ENCODE measurements at places on chromosomes 6 and 20.

GRCh38 chr20:21513181-21513663, 642 bp downstream of the NKX2-2 start:
- no peak for DNase-seq

GRCh38 chr6:105769987-105770386, 316.1 kb upstream of the PRDM1 start:
- DNase-seq = no peak

DNA sequence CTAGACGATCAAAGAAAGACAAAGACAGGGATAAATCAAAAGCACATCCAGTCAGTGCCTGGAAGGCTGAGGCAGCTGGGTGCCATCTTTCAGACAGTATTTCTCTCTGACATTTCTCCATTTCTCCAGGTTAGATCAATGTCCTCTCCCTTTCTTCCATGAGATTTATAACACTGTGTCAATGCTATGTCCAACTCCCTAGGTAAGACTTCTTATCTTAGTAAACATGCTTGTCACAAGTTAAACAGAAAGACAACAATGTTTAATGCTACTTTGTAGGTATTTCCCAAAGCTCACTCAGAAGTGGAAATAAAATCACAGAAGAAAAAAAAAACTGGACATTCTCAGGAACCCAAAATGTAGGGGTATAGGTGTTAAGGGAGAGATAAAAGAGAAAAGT, 113.9 kb downstream of the GPR63 start:
- DNase-seq = no peak

DNA sequence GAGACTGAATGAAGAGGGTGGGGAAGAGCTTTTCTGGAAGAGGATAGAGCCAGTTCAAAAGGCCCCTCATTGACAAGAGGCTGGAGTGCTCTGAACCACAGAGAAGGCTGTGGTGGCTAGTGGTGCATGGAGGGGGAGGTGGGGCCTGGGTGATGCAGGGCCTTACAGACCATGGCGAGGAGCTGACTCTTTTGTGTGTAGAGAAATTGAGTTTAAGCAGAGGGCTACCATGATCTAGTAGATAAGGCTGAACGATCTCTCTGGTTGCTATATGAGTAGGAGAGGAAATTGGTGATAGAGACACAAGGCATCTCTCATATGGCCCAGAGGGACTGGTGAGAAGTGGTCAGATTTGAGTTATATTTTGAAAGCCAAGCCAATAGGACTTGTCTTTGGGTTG, 137.6 kb downstream of the UST start:
- no peak for DNase-seq

GRCh38 chr6:29816030-29816429, 11.6 kb upstream of the HLA-G start:
- no peak for DNase-seq

DNA sequence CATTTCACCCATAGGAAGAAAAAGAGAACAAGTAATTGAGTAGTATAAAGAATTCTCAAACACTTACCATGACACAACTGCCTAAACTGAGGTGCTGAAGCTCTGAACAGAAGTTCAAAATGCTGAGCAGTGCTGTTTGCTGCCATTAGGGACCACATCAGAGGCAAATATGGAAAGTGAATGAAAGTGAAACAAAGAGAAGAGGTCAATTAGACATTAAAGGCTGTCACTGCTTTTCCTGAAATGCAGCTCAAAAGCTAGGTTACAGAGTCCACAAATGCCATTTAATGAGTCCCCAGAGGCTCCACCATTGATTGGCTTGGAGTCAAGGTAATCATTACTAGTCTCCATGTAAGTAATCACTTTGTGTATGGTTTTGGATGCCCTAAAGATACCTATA, 46.1 kb downstream of the POU3F2 start:
- no peak for DNase-seq

GRCh38 chr20:21781446-21782075, 76.1 kb downstream of the PAX1 start:
- DNase-seq = no peak

- DNase-seq = no peak
These were observed 527 bp downstream of the FBXO30 start for GRCh38 chr6:145814035-145814500.

DNA sequence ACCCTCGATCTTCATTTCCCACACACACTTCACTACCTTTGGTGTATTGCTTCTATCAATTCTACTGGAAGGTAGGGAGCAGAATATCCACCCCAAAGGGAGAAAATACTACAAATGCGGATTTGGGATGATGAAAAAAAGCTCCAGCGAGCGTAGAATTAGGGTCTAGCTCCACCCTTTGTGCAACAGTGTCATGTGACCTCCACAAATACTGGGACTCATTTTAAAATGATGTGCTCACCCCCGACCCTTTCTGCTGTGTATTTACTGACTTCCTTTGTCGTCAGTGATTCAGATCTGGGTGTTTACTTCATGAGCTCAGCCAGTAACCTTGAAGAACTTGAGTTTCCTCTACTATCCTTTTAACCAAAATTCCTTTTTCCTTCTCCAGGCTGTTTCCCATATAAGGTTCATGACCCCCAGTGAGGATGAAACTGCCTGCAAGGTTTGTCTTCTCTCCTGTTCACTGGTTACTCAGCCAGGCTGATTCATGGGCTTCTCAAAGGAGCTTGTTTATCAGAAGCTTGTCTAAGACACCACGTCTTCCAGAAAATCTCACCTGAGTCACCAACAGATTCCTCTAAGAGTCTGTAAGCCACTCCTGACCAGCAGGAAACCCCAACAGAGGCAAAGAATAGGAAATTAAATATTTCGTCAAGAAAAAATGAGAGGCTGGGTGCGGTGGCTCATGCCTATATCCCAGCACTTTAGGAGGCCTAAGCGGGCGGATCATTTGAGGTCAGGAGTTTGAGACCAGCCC, 39.6 kb upstream of the PAX1 start:
- no peak for DNase-seq

DNA sequence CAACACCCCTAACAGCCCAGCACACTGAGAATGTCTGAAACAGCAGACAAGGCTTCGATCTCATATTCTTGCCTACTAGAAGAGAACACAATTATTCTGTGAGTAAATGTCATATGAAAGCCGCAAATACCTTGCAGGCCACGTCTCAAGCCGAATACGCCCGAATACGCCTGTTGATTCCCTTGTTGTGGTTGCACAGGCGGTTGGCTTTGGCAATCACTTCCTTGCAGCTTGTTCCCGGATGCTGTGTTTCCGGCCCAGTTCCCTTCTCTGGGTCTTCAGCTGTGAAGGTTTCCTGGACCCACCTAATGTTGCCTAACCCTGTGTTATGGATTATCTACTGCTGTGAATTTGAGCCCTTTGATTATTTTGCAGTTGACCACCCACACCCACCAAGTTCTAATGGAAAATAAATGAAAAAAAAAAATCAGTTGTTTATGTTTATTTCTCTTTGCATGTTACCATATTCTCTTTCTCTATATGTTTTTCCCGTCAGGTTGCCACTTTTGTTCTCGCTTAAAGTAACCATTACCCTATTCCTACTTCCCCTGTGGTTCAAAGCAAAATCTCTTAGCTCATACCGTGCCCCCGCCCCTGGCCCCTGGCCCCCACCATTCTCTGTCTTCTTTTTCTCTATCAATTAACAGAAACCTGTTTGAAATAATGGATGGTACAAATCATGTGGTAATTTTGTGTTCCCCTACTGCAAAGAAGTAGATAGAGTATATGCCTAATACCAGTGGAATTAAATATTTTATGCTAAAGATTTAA, 172.4 kb downstream of the ADGB start:
- no peak for DNase-seq

All from HFF-Myc (cell line).